A549 (cell line): ENCODE measurements at places on chromosomes 7 and 10. TPM values are rescaled to one million over a fixed set of nuclear protein-coding genes. Genes with fewer than 3 reads are reported as not detected.

DNA sequence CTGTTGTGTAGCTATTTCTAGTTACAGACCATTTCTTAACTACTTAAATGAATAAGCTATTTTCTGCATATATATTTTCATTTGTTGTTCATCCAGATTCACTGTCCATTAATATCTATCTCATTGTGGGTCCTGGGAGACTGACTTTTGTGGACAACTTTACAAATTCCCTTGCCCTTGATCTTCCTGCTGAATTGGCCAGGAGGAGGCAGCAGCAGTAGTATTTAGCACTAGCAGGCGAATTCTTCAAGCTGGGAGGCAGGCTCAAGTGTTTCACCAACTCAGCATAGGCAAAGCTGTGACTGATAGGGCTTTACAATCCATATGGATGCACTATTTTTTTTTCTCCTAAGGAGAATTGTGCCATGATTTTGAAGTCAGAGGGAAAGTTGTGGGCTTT is 461.0 kb upstream of the NRG3 start:
- peak; percentile 7 for DNase-seq

- peak; percentile 23 for DNase-seq
Observed at GRCh38 chr10:59865101-59865500, 41.3 kb downstream of the CCDC6 start.

SPAM1 gene
- not detected in 3 replicates for polyA plus RNA-seq

- no peak for DNase-seq
Observed at GRCh38 chr7:42232275-42232674, 4.7 kb downstream of the GLI3 start.

DNA sequence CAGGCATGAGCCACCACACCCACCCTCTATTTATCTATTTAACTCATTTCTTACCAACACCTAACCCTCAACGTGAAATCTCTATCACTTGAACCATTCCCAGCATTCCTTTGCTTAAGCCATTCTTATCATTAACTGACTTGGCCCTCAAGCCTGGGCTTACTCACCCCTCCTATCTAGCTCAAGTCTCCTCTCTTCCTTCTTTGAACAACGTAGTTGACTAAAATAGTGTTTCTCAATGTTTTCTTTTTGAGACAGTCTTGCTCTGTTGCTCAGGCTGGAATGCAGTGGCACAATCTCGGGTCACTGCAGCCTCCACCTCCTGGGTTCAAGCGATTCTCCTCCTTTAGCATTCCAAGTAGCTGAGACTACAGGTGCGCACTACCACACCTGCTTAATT is 7.0 kb downstream of the ANXA7 start:
- DNase-seq = no peak

DNA sequence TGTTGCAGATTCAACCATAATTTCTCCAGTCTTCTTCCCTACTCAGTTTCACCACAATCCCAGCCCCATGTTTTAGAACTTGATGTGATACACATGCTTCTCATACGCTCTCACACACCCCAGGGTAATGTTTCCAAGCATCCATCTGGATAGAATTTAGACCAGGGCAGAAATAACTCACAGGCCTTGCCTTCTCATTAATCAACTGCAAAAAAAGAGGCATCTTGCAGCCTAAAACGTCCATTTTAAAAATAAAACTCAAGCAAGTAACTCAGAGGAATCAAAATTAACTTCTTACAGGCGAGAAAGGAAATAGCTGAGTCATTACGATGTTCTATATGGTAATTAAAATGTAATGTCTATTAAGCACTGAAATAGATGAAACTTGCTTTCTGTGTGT is 127.2 kb upstream of the RSU1 start:
- DNase-seq = no peak

DNA sequence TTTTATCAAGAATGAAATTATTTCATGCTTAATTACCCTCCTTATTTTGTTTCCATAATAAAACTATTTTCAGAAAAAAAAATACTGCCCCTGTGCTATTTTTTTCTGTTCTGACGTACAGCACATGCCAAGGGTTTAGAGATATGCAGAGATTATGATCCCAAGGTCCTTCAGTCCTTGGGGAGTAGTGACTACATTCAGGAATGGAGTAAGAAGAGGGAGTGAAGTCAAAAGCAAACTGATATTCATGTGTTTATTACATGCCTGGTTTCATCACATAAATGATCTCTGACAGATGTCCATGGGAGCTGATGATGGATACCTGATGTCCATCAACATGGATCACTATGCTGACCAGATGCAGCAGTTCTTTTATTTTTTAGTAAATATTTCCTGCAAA is 17.2 kb downstream of the AKAP9 start:
- no peak for DNase-seq

DNA sequence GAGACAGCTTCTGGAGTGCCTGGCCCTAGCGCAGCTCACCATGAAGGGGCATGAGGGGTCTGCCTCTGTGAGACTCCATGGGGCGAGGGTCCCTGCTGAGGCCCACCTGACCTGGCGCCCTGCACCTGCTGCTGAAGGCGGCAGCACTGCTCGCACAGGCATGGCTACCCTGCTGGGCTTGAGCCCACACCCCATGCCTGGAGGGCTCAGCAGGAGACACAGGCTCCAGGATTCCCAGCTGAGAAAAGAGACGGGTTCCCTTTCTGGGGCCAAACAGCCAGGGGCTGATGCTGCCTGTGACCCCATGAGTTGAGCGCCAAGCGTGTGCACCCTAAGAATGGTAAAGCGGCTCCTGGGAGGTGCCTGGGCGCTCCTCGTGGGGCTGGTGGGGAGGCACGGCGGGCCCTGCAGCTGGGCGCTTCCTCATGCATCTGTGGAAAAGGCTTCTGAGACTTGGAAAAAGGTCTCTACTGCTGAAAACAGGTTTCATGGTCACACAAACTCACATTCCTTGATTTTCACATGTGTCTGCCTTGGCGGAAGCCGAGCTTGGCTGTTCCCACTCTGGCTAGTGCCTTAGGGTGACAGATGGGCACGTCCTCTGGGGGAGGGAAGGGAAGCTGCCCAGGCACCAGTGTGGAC is 233.4 kb downstream of the ZMYND11 start:
- no peak for DNase-seq

DNA sequence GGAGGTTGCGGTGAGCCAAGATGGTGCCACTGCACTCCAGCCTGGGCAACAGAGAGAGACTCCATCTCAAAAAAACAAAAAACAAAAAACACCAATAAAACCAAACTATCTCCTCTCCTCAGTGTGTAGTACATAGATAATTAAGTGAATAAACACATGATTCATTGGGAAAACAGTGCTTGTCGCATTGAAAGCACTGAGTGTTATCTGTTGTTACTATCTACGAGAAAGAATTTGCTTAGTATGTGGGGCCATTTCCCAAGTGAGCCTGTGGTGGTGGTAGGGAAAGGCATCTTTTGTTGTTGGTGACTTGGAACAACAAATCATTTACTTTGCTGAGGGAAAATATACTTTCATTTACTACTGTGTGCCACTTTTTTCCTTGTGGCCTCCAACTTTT is 42.6 kb downstream of the RSBN1L start:
- DNase-seq = peak; percentile 54

PNLIPRP3 gene
- polyA plus RNA-seq = not detected in 3 replicates

DNA sequence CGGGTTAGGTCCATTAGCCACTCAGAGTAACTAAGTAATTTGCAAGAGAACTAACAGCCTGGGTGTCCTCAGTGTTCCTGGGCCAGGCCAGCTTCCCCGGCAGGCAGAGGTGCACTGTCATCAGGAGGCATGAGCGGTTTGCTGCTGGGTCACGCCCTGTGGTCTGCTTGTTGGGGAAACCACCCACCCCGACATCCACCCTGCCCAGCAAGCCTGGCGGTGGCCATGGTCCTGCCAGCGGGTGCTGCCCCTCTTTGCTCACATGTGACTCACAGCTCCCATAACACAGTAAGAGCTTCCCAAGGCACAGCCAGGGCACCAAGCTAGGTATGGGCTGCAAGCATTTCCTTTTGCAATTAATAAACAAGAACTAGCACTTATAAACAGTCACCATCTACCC is 75.9 kb downstream of the RGS10 start:
- no peak for DNase-seq

DNA sequence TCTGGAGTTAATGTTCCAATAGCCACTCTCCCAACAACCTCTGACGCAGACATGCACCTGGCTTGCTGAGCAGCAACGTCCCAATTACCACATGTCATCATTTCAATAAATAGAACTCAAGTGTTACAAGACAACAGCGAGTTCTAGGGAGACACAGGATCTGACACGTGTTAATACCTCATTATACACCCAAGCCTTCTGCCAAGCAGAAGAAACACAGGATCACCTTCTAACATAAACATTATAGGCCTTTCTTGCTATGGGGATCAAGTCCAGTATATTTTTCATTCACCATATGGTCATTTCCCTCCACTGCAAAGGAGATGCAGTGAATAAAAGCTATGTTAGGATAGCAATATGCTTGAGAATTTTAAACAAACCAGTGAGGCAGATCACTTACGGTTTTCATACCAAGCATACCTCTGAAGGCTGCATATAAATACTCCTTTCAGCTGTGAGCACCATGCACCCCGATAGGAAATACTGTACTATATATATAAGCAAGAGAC is 74.2 kb downstream of the JAZF1 start:
- DNase-seq = no peak

DNA sequence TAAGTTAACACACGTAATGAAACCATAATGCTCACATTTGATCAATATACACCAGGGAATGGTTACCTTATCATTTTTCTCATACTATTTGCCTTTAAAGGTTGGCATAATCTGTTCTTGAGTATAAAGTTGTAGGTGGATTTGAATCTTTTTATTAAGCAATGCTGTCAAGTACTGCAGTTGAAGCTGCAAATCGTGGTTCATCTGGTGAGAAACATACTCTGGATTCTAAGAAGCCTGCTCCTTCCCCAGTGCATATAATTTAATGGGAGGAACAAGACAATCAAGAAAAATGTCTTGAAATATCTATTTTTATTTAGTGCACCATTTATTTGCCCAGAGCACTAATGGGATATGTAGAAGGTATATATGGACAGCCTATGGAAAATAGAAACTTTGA is 68.7 kb upstream of the DLX6 start:
- no peak for DNase-seq

DNA sequence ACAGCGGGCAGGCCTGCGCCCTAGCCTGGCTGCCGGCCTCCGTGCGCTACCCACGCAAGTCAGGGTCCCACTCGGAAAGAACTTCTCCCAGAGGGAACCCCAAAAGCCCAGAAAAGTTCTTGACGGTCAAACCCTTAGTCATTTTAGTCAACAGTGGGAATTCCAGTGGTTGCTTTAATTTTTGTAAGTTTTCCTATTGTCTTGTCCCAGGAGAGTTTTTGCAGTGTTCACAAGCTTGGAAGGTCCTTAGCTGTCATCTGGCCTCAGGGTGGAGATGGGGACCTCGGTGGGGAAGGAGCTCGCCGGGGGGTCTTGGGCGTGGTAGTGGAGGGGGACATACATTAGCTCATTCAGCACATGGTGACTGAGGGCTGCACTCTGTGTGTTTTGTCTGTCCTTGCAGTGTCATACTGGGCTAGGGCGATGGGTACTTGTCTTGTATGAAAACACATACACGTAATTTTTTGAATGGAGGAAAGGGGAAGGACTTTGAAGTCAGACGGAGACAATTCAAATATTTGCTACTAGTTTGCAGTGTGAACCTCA is 736 bp downstream of the MINDY4 start:
- DNase-seq = peak; percentile 34

SAP25 gene
- polyA plus RNA-seq = 0.24 to 0.37 TPM (median 0.26 TPM) in 3 replicates

ZNF853 gene
- 1.6 to 2.1 TPM (median 1.8 TPM) in 3 replicates for polyA plus RNA-seq

GRCh38 chr7:82926477-82926876 is 236.2 kb downstream of the PCLO start:
- DNase-seq = no peak

DNA sequence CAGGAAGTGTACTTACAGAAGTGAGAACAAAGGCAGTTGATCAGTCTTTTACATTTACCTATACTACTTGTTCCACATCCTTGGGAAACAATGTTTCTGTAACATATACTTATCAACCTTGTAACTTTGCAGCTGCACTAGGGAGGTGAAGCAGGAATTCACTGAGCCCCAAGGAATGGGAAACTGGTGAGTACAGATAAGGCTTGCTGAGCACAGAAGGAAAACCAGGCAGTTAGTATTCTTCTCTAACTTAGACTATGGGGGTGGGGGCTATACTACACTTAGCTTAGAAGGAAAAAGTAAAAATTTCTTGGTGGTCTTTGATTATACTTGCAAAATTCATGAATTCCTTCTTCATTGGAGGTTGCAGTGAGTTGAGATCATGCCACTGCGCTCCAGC is 6.9 kb upstream of the ZNF33A start:
- no peak for DNase-seq

GRCh38 chr7:107138696-107139420 is 29.9 kb upstream of the HBP1 start:
- no peak for DNase-seq

GRCh38 chr7:92598310-92598981 is 8.3 kb upstream of the FAM133B start:
- DNase-seq = no peak

DNA sequence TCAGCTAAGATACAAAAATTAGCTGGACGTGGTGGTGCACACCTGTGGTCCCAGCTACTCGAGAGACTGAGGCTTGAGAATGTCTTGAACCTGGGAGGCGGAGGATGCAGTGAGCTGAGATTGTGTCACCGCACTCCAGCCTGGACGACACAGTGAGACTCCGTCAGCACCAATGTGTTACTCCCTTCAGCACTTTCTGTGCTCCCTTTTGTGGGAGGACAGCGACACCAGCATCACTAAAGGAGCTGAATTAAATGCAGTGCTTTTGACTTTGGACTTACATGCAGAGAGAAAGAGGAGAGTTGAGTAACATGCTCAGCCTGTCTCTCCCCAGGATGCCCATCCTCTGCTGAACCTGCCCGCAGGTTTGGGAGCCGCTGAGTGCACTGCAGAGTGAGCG is 92.2 kb upstream of the RHEB start:
- DNase-seq = no peak

EBLN1 gene
- not detected in 3 replicates for polyA plus RNA-seq

DNA sequence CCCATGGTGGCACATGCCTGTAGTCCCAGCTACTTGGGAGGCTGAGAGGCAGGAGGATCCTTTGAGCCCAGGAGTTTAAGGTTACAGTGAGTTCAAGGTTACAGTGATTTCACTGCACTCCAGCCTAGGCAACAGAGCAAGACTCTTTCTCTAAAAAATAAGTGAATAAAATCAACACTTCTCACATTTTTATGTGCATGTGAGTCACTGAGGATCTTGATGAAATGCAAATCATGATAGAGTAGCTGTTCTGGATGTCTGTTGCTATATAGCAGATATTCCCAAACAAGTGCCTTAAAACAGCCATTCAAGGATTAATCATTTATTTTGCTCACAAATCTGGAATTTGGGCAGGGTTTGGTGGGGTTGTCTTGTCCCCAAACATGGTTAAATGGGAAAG is 62.3 kb upstream of the ARHGAP12 start:
- DNase-seq = no peak

TSPAN12 gene
- polyA plus RNA-seq = 0.41 to 0.62 TPM (median 0.58 TPM) in 3 replicates

DNA sequence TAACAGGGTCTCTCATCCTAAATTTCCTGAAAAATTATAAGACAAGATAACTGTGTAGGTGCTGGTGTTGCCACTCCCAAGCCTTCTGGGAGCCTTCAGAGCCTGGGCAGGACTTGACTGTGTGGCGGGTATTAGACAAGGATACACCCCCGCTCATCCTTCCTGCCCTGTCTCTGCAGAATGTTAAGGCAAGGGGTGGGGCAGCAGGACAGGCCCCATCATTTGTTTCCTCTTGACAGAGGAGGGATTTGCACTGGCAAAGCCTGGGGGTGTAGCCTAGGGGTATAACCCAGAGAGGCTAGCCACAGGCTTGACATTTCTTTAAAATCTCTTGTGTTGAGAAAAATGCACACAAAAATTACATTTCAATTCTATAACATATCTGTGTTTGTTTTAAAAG is 63.5 kb downstream of the GOLGA7B start:
- no peak for DNase-seq

CYP3A5 gene
- 2.2 to 2.3 TPM (median 2.3 TPM) in 3 replicates for polyA plus RNA-seq

- DNase-seq = peak; percentile 56
Observed at GRCh38 chr10:118568327-118568848, 27.1 kb downstream of the PRLHR start.

HSPA12A gene
- polyA plus RNA-seq = 16.7 to 17.8 TPM (median 16.9 TPM) in 3 replicates
